ENCODE measurements at places on chromosomes 16 and 17. TPM values are rescaled to one million over a fixed set of nuclear protein-coding genes. Genes with fewer than 3 reads are reported as not detected.

SULT1A2 gene
- total RNA-seq = not detected

EPN3 gene
- total RNA-seq = under 0.01 TPM

GPR139 gene
- not detected for total RNA-seq

CLDN9 gene
- total RNA-seq = not detected
